Renal cortical epithelial cell (primary cell): ENCODE measurements at places on chromosomes 16 and 17. TPM values are rescaled to one million over a fixed set of nuclear protein-coding genes. Genes with fewer than 3 reads are reported as not detected.

DNA sequence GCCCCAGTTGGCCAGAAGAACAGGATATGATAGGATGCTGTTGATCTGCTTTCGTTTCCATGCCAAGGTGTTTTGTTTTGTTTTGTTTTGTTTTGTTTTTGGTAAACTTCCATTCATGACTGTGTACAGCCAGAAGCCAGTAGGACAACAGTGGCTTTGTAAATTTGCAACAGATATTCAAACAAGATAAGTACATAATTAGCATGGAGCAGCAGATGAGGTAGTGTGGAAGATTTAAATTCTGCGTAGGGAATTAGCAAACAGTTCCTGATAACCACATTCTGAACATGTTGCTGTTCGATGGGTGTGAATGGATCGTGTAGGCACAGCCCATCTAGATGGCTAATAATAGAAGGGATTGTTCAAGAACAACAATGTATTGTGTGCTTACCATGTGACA is 1080.1 kb upstream of the RBFOX1 start:
- DNase-seq = no peak

DNA sequence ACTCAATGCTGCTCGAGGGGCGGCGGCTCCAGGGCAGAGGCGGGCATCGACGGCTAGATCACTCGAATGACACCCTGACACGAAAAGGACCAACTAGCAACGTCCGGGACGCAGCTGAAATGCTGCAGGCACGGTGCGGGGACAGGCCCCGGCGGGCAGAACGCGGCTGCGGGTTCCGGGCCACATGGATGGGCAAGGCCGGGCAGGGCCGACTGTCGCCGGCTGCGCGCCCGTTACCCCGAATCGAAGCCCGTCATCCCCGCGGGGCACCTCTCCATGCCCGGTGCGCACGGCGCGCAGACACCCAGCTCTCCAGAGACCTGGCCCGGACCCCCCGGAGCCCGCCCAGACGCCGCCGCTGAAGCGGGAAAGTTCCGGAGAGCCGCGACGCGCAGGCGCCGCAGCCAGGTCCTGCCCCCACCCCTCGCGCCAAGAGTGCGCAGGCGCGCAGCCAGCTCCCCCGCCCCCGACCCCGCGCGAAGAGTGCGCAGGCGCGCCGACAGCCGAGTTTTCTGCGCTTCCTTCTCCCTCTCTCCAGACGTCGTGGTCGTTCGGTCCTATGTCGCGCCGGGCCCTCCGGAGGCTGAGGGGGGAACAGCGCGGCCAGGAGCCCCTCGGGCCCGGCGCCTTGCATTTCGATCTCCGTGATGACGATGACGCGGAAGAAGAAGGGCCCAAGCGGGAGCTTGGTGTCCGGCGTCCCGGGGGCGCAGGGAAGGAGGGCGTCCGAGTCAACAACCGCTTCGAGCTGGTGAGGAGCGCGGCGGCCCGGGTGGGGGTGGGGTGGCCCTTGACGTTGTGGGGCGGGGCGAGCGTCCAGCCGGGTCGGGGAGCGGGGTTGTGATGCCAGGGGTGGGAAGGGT is at the start of gene TCF25:
TSS of gene TCF25 (plus strand) at position 484 of the 863 bp plus-strand sequence. CDS start at position 560, 76 bp downstream.
- peak; percentile 49 for DNase-seq

DNA sequence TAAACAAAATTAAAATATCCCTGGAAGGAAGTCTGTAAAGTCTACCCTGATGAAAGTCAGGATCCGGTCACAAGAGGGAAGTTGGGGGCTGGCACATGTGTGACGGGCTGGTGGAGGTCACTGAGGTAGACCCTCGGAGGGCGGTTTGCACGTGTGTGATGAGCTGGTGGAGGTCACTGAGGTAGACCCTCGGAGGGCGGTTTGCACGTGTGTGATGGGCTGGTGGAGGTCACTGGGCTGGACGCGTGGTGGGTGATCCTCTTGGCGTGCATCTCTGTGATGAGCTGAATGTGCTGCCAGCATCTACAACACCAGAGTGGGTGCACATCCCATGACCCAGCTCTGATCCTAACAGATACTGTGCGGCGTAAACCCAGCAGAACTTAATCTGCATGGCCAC is 43.7 kb upstream of the METRNL start:
- DNase-seq = no peak

GRCh38 chr17:57553526-57553925 is 191.6 kb downstream of the CCDC182 start:
- DNase-seq = no peak

DNA sequence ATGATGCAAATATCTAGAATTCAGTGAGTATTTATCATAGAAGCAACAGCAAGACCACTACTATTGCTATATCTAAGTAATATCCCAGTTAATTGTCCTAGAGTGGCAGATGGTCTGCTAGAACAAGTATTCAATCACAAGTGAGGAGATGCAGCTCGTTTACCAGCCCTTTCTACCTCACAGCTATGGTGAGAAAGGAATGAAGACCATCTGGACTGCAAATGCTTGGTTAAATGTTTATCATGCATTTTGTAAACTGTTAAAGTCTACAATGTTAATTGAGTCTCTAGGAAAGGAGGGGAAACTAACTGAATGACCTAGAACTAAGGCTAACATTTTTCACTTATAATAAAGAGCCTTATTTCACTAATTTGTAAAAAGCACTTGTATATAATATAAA is 52.5 kb downstream of the CNOT1 start:
- no peak for DNase-seq

DNA sequence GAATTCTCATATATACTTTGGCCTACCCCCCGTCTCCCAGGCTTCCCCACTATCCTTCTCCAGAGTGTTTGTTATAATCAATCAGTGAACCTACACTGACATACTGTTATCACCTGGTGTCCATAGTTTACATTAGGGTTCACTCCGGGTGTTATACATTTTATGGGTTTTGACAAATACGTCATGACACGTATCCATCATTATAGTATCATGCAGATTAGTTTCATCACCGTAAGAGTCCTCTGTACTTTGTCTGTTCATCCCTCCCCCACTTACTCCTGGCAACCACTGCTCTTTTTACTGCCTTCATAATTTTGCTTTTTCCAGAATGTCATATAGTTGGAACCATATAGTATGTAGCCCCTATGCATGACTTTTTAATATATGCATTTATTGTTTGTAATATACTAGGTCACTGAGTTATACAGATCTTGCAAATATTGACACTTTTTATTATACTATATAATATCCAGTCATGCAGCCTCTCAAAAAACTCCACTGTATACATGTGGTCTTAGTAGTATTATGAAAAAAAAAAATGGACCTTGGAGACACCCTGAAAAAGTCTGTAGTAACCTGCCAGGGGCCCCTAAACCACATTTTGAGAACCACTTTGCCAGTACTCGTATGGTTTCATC is 28.4 kb downstream of the PPM1D start:
- DNase-seq = no peak

GRCh38 chr16:88904676-88905365 is 38.4 kb upstream of the PABPN1L start:
- DNase-seq = no peak

DNA sequence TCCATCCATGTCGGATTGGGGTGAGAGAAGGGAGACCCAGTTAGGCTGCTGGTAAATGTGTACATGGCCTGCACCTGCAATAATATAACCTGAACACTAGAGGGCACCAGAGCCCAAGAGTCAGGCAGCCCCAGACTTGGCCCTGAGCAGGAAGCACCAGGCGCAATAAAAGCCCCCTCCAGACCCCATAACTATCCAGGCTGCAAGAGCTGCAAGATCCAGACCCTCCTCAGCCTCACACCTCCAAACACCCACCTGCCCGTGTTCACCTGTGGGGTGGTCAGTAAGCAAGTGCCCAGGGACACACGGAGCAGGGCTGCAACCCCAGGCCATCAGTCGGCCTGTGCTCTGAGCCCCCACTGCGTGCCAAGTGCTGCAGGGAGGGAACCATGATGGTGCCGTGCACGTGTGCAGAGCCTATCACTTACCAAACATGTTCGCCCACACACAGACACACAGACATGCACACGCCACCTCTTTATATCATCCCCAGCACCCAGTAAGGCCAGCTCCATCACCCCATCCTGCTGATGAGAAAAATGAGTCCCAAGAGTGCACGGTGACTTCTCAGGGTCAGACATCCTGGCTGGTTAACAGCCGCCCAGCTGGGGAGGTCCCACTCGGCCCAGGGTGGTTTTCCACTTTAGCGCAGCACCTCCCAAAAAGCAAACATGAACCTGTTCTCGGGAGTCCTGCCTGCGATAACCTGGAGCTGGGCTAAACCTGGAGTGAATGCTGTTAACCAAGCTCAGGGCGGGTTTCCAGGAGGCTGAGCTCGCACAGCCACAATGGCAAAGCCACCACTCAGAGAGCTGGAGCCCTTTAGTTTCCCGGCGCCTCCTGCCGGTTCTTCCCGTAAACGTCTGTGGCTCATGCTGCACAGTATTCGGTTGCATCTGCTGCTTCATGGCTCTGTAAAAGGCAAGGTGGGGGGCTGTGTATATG is 439.8 kb downstream of the SOX9 start:
- DNase-seq = peak; percentile 43

GRCh38 chr16:48378836-48379235 is 6.4 kb downstream of the SIAH1 start:
- no peak for DNase-seq

- no peak for DNase-seq
Measured at GRCh38 chr17:77392376-77393273, 251.9 kb downstream of the SEC14L1 start.

Gene CD300E
- total RNA-seq = not detected in 2 replicates

Gene TP53TG3C
- not detected in 2 replicates for total RNA-seq

Gene ACSM5
- 6.4 and 6.7 TPM in 2 replicates for total RNA-seq

Gene NAGLU
- 24.8 and 42.2 TPM in 2 replicates for total RNA-seq
